Epithelial cell of esophagus (primary cell): ENCODE measurements at places on chromosomes 5 and 9.

DNA sequence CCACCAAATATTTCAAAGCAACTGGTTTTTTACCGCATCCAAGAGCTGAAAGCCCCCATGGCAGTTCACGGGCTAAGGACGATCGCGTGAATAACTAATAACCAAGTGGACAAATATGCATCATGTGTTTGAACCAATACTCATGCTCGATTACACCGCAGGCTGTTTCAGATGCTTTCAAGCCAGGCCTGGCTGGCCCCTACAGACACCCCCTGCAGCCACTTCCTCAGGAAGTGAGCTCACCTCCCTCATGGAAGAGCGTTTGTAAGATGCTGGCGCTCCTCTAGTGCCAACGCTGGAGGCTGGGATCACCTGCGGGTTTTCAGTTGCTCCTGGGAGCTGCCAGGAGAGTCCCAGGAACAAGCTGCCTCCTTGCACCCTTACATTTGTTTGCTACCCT, 53.9 kb upstream of the PTCH1 start:
- DNase-seq, result no peak

DNA sequence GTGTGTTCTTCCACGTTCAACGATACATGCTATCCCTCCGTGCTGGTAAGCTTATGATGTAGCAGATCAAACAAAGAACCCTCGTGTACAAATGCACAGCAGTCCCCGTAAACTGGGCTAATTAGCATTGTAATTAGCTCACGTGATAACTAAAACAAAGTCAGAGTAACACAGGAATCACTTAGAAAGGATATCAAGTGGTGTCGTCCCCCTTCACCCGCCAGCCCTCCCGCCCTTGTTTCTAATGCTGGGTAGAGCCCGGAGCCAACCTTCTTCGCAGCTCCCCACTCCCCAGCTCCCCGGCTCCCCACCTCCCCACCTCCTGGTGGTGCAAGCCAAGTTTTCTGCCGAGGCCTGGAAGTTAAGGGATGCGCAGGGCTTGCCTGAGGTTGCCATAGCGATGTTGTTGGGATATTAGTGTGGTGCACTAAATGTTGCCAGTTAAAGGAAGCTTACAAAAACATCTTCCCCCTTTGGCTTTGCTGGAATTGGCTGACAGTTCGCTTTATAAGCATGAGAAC, 357.9 kb upstream of the CCNH start:
- DNase-seq, result no peak

GRCh38 chr5:172170251-172170701, 17.7 kb downstream of the STK10 start:
- peak; percentile 35 for DNase-seq

GRCh38 chr5:33474931-33475499, 34.2 kb downstream of the TARS1 start:
- DNase-seq, result no peak

DNA sequence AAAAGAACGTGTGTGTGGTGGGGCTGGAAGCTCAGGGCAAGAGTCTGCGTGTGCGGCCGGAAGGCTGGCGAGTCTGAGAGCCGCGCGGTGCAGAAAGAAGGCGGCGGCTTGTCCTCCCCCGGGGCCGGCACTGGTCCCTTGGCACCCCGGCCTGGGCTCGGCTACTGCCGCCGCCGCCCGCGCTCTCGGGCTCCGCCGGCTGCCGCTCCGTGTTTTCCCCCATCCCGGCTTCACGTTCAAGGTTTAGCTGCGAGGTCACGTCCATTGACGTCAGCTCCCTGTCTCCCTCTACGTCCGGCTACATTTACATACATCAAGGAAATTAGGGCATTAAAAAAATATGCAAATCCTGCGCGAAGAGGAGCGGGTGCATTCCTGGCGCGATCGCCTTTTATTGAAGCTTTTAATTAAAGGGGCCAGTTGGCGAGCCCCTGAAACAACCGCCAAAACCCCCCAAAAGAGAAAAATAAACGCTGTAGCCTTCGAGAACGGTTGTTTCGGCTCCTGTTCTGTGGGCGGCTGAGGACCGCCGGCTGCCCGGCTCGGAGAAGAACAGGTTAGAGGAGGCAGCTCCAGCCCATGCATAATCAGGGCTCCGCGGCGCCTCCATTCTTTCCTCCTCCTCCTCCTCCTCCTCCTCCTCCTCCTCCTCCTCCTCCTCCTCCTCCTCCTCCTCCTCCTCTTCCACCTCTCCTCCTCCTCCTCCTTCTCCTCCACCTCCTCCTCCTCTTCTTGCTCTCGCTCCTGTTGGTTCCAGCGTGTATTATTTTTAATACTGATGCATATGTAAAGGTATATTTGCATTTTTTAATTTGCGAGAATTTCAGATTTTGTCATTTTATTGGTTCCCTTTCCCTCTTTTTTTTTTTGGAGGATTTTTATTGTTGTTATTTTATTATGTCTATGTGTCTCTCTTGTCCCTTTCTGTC, 207.0 kb downstream of the MEF2C start:
- peak; percentile 51 for DNase-seq

DNA sequence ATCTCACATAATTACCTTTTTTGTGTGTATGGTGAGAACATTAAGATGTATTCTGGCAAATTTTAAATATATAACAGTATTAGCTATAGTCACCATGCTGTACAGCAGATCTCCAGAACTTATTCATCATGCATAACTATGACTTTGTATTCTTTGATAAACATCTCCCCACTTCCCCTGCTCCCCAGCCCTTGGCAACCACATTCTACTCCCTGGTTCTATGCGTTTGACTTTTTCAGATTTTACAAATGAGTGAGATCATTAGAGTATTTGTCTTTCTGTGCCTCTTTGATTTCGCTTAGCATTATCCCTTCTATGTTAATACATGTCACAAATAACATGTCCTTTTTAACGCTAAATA, 49.4 kb downstream of the SMC2 start:
- no peak for DNase-seq

GRCh38 chr9:90287567-90288274, 354.9 kb downstream of the DIRAS2 start:
- peak; percentile 22 for DNase-seq

DNA sequence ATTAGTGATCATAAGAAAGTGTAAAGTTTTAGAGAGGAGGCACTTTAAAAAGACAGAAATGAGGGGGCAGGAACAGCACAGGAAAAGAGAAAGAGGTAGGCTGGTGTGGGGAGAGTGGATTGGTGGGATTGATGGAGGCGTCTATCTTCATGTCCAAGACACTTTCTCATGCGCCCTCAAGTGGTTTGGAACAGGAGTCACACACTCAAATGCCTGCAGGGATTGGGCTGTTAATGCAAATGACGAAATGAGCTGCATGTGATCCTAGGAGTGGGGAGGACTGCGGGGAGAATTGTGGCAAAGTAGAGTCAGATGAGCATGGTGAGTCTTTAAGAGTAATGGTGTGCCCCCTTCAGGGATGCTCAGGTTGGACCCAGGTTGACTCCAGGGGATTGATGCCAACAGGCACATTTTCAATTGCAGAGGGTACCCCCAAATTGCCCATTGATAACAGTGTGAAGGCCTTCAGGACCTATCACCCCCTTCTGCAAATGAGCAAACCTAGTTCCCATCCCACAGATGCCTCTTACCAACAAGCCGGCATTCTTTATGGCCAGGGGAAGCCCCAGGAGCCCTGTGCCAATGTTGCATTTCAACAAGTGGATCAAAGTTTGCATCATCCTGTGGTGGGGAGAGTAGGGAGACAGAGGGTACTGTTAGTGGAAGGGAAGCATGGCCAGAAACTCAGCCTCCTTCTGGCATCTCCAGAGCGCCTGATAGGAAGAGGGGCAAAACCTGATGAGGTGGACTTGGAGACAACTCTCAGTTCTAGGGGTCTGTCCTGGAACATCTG, 5.3 kb downstream of the SLC36A3 start:
- DNase-seq, result peak; percentile 74

DNA sequence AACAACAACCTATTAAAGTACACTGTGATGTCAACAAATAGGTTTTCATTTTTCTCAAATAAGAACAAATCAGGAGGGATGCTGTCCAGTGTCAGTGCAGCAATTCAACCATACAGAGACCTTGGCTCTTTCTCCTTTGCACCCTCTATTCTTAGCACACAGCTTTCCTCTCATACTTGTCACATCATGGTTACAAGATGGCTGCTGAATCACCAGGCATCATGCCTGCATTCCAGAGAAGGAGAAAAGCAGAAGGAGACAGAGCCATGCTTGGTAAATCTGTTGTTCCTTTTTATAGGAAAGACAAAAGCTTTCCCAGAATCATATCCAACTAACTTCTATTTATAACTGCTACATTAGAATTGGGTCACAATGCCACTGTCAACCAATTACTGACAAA, 124.7 kb upstream of the VLDLR start:
- DNase-seq, result no peak

GRCh38 chr5:15904899-15905830, 274.4 kb downstream of the MARCHF11 start:
- no peak for DNase-seq

GRCh38 chr9:96779089-96779488, 1.2 kb upstream of the ZNF510 start:
- DNase-seq, result no peak

DNA sequence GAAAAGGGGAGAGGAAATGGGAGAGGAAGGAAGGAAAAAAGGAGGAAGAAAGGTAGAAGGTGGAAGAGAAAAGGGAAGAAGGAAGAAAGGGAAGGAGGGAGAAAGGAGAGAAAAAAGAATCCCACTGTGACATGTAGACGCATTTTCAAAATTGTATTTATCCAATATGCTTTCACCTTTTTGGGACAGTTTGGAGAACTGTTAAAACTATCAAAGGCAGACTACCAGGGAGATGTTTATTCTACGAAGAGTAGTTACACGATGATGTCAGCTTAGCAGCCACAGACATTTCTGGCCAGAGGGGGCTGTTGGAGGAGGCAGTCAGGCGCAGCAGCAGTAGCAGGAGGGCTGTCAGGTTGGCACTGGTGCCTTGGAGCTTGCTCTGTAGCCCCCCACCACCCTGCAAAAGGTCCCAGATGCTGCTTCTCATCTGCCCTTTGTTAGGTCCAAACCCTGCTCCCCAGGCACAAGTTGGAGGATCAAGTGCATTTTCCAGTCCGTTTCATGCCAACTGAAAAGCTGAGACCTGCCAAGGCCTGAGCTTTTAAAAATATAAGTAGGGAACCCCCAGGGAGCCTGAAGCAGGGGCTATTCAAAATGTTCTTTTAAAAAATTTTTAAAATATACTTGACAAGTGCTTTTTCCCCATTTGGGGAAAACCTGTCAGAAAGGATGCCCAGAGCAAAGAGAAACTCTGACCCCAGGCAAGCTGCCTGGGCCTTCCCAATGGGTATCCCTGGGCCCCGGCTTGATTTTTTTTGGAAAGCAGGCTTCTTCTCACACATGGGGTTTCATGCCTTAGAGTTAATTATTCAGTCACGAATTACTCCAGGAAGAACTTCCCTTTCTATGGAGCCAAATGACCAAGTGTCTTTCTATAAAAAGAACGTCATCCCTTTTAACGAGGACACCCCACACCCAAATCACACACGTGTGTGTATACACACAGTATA, 203.3 kb downstream of the SLIT3 start:
- no peak for DNase-seq

GRCh38 chr5:61621202-61621650, 289.2 kb downstream of the ZSWIM6 start:
- no peak for DNase-seq

DNA sequence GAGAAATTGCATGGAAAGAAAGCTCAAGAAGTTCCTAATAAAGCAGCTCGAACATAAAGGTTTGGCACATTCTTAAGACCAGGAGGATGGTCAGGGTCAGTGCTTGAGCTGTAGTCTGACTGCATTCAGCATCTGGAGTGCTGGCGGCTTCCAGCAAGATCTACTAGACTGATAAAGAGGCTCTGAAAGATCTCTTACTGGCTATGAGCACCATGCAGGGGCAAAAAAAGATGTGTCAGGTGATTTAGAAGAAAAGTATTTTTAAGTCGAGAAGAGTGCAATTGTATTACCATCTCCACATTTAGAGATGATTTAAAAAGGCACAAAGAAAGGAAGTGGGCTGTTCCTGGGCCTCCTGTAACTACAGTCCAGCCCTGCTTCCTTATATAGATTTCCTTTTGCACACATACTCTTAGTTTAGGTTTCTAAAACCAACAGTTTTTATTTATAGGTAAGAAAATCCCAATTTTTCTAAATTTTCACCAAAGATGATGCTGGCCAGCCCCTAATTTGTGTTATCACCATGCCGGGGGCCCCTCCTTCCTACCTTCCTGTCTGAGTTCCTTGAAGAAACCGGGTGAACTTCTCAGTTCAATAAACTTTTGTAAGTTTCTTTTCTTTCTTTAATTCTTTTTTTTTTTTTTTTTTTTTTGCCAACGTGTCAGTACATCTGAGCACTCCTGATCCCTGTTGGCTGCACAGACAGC, 65.9 kb upstream of the PLPP1 start:
- no peak for DNase-seq

DNA sequence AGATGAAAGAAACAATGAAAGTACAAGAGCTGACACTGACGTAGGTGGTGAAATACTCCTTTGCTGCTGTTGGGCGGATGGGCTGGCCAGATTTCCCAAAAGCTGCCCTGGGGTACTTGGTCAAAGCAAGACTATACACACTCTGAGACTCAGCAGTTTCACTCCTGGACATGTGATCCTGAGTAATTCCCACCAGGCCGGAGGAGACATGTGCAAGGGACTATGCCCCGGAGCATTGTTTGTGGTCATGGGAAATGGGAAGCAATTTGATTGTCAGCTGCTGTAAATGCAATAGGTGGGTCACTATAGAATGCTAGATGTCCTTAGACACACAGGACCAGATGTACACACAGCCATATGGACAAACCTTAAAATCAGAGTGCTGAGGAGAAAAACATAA, 116.1 kb downstream of the DCP2 start:
- DNase-seq, result peak; percentile 83

GRCh38 chr9:5720151-5720550, 91.2 kb downstream of the RIC1 start:
- no peak for DNase-seq

GRCh38 chr5:7930011-7930410, 61.1 kb downstream of the MTRR start:
- DNase-seq, result no peak
